ENCODE measurements at places on chromosomes 2 and 18. TPM values are rescaled to one million over a fixed set of nuclear protein-coding genes. Genes with fewer than 3 reads are reported as not detected.

DNA sequence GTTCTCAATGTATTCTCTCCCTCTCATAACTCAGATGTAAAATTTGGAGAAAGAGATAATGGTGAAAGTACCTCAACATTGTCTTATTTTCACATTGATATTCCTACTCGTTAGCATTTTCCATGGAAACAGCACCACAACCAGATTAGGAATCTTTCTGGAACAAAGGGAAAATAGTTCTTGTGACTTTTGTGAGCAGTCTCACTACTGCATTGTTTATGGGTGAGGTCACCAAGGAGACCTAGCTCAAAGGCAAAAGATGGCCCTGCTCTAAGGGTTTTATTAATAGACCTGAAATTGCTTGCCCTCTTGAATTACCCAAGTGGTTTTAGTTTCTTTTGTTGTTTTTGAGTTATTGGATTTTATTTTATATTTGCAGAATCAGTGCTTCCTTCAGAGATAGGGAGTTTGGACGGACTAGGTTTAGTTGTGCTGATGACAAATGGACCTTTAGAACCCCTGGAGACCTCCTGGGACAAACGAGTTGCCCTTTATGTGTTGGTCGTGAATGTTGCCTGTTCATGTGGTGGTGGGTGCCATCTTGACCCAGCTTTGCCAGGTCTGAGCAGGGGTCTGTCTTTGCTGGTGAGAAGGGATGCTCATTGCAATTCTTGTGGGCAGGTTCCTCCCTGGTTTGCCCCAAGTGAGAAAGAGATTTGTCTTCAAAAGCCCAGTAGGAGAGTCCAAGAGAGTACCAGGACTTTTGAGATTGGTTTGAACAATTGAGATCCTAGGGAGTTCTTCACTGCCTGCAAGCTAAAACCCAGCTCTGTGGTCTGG lies 58.1 kb downstream of the INPP4A start:
- DNase-seq = no peak

Gene CSRNP3
- total RNA-seq = not detected

DNA sequence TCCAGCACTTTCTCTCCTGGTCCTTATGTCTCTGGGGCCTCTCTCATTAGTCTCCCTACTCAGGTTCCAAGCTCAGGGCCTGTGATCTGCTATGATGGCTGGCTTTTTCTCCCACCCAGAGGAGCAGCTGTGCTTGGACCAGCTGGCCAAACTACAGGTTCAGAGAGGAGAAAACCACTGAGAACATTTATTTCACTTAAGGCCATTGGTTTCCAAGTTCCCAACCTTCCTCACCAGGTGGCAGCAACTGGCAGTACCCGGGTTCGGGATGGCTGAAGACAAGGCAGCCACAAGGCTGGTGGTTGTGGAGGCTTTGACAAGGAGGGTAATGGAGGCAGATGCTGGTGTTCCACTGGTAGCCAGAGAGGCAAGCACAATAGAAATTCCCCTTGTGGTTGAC lies 29.9 kb upstream of the SELENOI start:
- no peak for DNase-seq

Gene FOXI3
- total RNA-seq = not detected

DNA sequence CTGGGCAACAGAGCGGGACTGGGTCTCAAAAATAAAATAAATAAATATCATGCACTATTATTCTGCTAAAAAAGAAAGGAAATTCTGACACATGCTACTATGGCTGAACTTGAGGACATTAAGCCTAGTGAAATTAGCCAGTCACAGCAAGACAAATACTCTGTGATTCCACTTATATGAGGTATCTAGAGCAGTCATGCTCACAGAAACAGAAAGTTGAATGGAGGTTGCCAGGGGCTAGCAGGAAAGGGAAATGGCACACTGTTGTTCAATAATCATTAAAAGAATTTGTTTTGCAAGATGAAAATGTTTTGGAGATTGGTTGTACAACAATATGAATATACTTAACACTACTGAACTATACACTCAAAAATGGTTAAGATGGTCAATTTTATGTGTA lies 60.8 kb downstream of the NCKAP1 start:
- DNase-seq = no peak

- DNase-seq = peak; percentile 54
These were observed 51.4 kb upstream of the SPAG16 start for GRCh38 chr2:213232649-213233437.

GRCh38 chr2:48601349-48601748 lies 16.3 kb upstream of the GTF2A1L start:
- DNase-seq = peak; percentile 7

DNA sequence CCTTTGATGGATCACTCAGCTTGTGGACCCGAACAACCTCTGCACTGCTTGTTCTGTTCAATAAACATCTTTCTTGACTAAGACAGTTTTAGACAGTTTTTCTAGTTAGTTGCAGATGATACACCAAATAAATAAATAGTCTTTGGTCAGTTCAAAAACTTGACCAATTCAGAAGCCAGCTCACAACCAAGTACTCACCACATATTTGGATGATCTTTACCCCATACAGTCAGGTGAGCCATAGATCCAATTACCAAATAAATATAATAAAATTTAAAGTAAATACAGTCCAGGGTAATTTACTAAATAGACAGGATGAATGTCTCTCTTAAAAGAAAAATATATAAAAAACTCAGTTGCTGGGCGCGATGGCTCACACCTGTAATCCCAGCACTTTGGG lies 18.2 kb downstream of the SCN3A start:
- no peak for DNase-seq

Gene PDCD1
- 4.7 TPM for total RNA-seq

- no peak for DNase-seq
These were observed 702 bp downstream of the LMAN1 start for GRCh38 chr18:59358414-59358711.

DNA sequence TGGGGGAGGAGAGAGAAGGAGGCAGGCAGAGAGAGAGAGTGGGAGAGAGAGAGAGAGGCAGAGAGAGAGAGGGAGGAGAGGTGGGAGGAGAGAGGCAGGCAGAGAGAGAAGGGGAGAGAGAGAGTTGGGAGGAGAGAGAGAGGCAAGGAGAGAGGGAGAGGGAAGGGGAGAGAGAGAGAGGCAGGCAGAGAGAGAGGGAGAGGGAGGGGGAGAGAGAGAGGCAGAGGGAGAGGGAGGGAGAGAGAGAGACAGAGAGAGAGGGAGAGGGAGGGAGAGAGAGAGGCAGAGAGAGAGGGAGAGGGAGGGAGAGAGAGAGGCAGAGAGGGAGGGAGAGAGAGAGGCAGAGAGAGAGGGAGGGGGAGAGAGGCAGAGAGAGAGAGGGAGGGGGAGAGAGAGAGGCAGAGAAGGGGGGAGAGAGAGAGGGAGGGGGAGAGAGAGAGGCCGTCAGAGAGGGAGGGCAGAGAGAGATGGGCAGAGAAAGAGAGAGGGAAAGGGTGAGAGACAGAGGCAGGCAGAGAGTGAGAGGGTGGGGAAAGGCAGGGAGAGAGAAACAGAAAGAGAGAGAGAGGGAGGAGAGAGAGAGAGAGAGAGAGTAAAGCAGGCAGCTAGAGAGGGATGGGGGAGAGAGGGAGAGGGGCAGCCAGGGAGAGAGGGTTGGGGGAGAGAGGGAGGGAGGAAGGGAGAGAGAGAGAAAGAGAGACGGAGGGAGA lies 122.2 kb upstream of the PXDN start:
- no peak for DNase-seq

GRCh38 chr18:62420513-62421209 lies 95.6 kb downstream of the TNFRSF11A start:
- peak; percentile 82 for DNase-seq

- DNase-seq = no peak
These were observed 135.9 kb upstream of the SERPINE2 start for GRCh38 chr2:224174990-224175389.

Gene LMAN2L
- total RNA-seq = 7.5 TPM

Gene REG1B
- not detected for total RNA-seq

DNA sequence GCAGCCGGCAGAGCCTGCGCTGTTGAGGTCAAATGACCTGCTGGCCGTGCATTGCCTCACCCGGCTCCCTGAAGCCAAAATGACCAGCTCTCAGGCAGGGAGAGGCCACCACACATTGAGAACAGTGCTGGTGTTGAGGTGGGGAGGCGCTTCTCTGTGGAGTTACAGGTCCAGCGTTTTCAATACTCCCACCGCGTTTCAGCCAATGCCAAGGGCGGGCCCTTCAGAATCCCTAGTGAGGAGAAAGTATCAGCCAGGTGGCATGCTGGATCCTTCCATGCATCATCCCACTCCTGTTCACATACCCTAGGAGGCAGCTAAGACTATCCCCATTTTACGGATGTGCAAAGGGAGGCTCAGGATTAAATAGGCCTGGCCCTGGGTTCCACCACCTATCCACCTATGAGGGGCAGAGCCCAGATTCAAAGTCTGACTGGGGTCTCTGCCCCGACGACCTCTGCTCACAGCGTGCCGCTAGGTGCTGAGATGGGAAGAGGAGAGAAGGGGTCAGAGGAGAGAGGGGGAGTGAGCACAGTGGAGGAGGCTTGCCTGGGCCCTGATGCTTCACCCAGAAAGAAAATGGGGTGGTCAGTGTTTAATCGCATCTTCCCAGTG lies 137.6 kb upstream of the ID2 start:
- DNase-seq = no peak

Gene PRKAG3
- total RNA-seq = not detected

Gene ACVR1C
- total RNA-seq = 2.2 TPM

DNA sequence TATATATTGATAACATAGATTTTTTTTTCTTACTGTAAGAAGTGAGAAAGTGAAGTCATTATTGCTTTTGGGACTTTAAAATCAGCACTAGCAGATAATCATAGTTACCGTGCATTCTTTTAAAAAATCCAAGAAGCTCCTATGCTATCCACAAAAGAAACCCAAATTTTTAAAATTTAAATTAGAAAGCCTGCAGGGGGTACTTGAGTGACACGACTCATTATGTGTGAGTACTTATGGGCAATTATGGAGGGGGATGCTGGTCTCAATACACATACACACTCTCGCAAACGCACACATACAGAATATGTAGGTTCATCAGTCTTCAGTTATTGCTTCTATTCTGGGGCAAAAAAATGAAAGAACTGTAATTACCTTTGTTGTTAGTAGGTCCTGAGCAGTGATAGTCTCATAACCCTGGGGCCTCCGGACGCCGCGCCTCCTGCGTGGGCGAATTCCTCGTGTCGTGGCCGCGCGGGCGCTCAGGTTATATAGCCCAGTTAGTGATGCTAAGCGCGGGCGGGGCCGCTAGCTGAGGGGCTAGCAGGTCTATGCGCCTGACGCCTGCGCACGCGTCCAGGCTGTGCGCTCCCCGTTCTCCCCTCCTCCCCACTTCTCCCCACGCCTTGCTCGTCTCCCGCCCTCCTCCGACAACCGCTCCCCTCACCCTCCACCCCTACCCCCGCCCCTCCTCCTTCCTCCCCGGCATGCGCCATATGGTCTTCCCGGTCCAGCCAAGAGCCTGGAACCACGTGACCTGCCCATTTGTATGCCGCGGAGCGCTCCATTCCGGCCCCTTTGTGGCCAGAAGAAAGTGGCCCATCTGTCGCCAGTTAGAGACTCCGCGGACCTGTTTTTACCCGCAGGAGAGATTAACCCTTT lies at the start of gene NEUROD1:
TSS of gene NEUROD1 (minus strand) at position 463 of the 882 bp plus-strand sequence. CDS start 1,657 bp downstream, outside the sequence.
- DNase-seq = no peak

Gene CXCR1
- total RNA-seq = 1.1 TPM

DNA sequence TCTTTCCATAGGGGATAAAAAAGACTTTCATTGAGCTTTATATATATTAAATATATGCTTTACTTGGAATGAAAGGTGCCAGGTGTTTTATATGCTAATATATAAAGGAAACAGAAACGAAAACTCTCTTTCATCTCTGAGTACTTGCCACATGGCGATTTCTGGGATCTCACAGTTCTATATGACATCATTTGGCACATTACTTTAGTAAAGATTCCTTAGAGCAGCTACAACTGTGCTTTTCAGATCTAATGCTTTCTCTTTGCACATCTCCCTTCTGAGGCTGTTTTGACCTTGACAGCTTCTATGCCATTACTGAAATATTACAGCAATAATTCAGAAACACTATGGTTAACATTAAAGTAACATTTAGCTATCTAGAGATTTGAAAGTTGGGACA lies 1082.9 kb upstream of the CDH2 start:
- DNase-seq = no peak

DNA sequence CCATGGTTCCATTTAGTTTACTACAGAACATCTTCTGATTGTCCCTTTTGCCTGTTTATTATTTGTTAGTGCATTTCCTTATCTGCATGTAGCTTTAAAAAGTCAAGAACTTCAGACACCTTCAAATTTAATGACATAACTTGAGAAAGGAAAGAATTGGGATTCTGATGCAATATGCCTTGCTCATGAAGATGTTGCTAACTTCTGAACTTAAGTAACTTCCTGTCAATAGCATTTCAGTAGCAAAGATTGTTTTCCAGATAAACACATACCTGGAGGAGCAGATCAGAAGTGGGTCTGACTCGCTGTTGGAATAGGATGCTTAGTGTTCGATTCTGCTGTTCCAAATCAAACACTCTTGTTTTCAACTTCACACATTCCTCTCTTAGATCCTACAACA lies 190.2 kb upstream of the LYPD1 start:
- DNase-seq = no peak

DNA sequence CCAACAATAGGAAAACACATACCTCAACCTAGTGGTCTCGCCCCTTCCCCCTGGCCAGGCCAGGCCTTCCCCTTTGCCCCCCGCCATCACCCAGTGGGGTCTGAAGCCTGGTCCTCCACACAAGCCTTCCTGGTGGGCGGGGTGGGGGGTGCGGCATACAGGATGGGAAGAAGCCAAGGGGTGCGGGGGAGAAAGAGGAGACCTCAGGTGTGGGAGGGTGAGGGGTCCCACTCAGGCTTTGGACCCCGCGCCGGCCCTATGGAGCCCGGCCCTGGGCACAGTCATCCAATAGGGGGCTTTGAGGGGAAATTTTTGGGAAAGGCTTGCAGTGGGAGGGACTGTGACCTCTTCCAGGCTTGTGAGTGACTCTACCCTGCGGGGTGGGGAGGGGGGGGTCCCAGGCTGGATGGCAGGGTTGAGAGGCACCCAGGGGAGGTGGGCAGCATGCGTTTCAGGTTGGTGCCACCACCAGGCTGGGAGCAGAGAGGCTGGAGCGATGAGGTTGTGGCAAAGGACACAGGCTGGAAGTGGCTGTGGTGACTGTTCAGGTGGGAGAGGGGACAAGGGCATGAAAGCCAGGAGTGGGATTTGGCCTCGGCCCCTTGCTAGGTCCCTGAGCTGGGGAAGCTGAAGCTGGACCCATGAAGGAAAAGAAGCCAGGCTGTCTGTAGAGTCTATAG lies 1.3 kb downstream of the SLC66A3 start:
- no peak for DNase-seq

GRCh38 chr2:160205505-160205904 lies 5.4 kb upstream of the ITGB6 start:
- no peak for DNase-seq

GRCh38 chr2:48332286-48332685 lies 197.7 kb upstream of the STON1 start:
- no peak for DNase-seq

- no peak for DNase-seq
These were observed 8.1 kb upstream of the IAH1 start for GRCh38 chr2:9466147-9466683.

GRCh38 chr2:219631406-219631891 lies 4.0 kb downstream of the SLC4A3 start:
- DNase-seq = no peak
